GM12878 (cell line): ENCODE measurements at places on chromosomes 6 and 20. TPM values are rescaled to one million over a fixed set of nuclear protein-coding genes. Genes with fewer than 3 reads are reported as not detected.
A peak's percentile ranks its signal among the peaks of the same experiment; 100 is the strongest.

GRCh38 chr6:111269401-111269970, 182.2 kb downstream of the SLC16A10 start:
- no peaks in the 10 kb centered on the region for H3K27me3 ChIP-seq
- H3K27ac ChIP-seq, result no peak overlapping the region
- peaks cover 22% of the 10 kb centered on the region for H3K36me3 ChIP-seq
- DNase-seq, result no peak

DNA sequence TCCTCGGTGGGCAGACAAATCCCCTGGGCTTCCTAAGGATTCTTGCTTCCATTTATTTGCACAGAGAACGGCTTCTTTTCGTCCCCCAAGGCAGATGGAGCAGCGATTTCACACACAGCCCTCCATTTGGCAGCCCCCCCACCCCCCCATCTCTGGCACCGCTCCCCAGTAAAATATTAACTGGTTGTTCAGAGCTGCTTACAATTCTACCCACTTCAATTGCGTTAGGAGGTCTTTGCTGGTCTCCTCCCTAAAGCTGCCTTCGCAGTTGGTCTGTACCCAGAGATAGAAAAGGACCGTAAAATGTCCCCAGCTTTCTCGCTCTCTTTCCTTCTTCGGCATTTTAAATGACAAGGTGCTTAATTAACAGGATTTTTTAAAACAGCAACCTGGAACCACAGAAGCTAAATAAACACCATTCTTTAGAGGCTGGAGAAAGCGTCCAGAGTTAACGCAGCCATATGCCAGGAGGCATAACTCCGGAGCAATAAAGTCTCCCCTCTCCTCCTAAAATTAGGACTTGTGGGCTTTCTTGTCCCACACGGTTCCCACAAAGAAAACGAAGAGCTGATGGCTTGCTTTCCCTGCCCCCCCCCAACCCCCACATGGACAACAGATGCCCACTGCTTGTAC, 1.7 kb upstream of the ZMYND8 start:
- peak overlapping the region; percentile 67; the same call in 1 of the 2 replicates for H3K4me3 ChIP-seq
- H3K36me3 ChIP-seq, result no peaks in the 10 kb centered on the region
- DNase-seq, result no peak
- H3K27me3 ChIP-seq, result no peaks in the 10 kb centered on the region
- H3K27ac ChIP-seq, result peak overlapping the region; percentile 99

DNA sequence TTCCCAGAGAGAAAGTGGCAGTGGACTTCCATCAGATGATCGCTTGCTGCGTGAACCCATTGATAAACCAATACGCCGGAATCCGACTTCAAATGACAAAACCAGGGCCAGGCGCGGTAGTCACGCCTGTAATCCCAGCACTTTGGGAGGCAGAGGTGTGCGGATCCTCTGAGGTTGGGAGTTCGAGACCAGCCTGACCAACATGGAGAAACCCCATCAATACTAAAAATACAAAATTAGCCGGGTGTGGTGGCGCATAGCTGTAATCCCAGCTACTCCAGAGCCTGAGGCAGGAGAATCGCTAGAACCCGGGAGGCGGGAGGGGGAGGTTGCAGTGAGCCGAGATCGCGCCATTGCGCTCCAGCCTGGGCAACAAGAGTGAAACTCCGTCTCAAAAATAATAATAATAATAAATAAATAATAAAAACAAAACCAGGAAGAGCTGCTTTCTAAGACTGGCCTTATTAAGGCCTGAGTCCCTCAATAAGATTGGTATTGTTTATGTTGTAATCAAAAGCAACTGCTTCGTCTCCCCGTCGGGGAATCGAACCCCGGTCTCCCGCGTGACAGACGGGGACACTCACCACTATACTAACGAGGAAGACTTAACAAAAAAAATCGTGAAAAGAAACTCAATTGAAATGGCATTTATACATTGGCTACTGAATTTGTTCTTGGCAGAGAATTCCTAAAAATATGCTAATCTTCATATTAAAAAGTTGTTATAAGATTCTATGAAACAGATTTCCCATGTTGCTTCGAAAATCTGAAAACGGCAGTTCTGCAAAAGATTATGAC, 110.2 kb upstream of the ZNF184 start:
- H3K27me3 ChIP-seq, result no peaks in the 10 kb centered on the region
- H3K4me3 ChIP-seq, result peak overlapping the region; percentile 7; the same call in 1 of the 2 replicates
- no peaks in the 10 kb centered on the region for H3K36me3 ChIP-seq
- DNase-seq, result no peak

GRCh38 chr6:165678429-165678828, 15.4 kb upstream of the PDE10A start:
- DNase-seq, result no peak
- H3K4me3 ChIP-seq, result no peak overlapping the region
- no peaks in the 10 kb centered on the region for H3K36me3 ChIP-seq
- no peak overlapping the region for H3K27ac ChIP-seq
- H3K4me1 ChIP-seq, result no peaks in the 10 kb centered on the region
- no peaks in the 10 kb centered on the region for H3K27me3 ChIP-seq

RBPJL gene
- 0.18 TPM in 1 of 2 replicates, not detected in the other for total RNA-seq

DNA sequence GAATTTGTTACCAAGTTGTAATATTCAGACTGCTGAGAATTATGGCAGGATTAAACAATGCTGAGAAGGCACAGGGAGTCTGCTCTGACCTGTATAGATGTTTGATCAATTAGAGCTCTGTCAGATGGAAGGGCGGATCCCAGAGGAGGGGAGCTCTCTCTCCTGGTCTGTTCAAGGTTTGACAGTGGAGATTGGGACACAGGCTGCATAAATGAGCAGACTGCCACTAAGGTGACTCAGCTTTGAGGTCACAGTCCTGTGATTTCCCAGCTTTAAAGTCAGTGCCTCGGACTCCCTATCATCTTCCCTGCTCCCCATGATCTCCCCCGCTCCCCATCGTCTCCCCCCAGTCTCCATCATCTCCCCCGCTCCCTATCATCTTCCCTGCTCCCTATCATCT, 59.2 kb upstream of the SLC22A23 start:
- no peak overlapping the region for H3K4me3 ChIP-seq
- no peak for DNase-seq
- H3K4me1 ChIP-seq, result no peaks in the 10 kb centered on the region
- H3K27ac ChIP-seq, result no peak overlapping the region

DNA sequence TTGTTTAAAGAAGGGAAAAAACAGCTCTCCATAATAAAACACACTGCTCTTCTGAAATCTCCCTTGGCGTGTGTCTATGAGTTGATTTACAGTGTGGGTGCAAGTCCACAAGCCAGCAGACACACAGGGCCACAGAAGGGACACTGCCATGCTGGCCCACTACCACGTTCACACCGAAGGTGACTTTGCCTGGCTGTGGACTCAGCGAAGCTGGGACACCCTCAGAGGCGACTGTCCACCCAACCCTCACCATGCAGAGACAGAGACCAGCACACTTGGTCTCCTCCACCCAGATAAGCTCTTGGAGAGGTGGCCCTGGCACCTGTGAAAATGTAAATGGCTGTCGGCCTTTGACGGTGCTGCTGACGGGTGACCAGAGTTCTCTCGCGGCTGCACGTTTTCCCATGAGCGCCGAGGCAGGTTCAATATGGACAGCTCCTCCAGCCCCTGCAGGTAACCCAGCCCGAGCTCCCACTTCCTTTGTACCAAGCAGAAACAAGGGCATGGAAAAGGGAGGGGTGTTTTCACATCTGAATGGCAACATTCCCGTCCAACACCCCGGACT, 78.0 kb downstream of the YTHDF1 start:
- H3K27me3 ChIP-seq, result no peaks in the 10 kb centered on the region
- H3K4me3 ChIP-seq, result no peak overlapping the region
- no peaks in the 10 kb centered on the region for H3K4me1 ChIP-seq
- DNase-seq, result no peak

GRCh38 chr20:9974324-9974723, 60.5 kb upstream of the ANKEF1 start:
- H3K27ac ChIP-seq, result no peak overlapping the region
- H3K27me3 ChIP-seq, result no peaks in the 10 kb centered on the region; the same call in 1 of the 2 replicates
- H3K4me1 ChIP-seq, result no peaks in the 10 kb centered on the region
- DNase-seq, result no peak
- H3K4me3 ChIP-seq, result no peak overlapping the region
- H3K36me3 ChIP-seq, result no peaks in the 10 kb centered on the region

DNA sequence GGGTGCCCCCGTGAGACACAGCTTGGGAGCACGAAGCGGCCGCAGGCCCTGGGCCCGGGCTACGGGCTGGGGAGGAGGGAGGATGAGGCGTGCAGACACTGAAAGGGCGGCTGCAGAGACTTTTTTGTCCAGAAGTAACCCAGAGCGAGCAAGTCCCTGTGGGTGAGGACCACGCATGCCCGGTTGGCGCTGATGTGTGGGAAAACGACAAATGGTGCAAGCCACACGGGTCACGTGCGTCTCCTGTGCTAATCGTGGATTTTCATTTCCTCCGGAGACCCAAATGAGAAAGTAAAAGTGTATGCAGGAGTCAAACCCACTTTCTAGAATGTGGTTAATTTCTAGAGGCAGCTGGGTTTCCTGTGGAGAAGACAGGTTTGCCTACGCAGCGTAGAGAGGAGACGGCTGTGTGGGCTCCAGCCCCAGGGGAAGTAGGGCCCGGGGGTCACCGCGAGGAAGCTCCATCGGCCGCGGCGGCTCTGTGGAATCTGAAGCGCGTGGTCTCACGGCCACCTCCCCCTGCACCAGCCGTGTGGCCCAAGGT, 19.0 kb downstream of the DLL1 start:
- H3K36me3 ChIP-seq, result no peaks in the 10 kb centered on the region
- H3K4me3 ChIP-seq, result peak overlapping the region; percentile 61
- H3K27me3 ChIP-seq, result no peaks in the 10 kb centered on the region; the same call in 1 of the 2 replicates
- H3K4me1 ChIP-seq, result peaks cover 13% of the 10 kb centered on the region
- peak; percentile 91 for DNase-seq

LBP gene
- total RNA-seq, result 0.10 and 0.16 TPM in 2 replicates

POU3F2 gene
- not detected in 2 replicates for total RNA-seq

GRCh38 chr6:89984926-89985750, 90.9 kb downstream of the GJA10 start:
- no peak overlapping the region for H3K4me3 ChIP-seq
- H3K27me3 ChIP-seq, result peaks cover 4% of the 10 kb centered on the region
- H3K36me3 ChIP-seq, result no peaks in the 10 kb centered on the region
- DNase-seq, result no peak

RNF39 gene
- not detected in 2 replicates for total RNA-seq

ARHGAP40 gene
- total RNA-seq, result not detected in 2 replicates

DNA sequence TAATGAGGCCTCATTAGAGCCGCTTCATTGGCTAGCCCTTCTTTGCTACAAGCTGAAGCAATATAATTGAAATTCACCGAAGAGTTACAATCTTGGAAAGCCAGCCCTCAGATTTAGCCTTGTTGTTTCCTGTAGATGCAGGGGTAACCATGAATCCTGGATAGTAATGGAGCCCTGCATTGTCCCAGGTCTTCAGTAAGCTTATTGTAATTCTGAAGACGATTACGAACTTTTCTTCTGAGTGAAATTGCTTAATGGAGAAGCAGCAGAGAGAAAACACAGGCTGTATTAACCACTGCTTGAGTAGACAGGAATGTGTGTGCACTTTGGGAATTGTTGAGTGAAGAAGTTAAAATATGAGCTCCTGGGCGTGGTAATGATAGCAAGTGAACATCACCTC, 26.3 kb upstream of the NAA20 start:
- H3K27me3 ChIP-seq, result no peaks in the 10 kb centered on the region
- DNase-seq, result no peak
- H3K4me1 ChIP-seq, result no peaks in the 10 kb centered on the region
- no peaks in the 10 kb centered on the region for H3K36me3 ChIP-seq
- no peak overlapping the region for H3K27ac ChIP-seq

- no peaks in the 10 kb centered on the region for H3K4me1 ChIP-seq
- no peak overlapping the region for H3K27ac ChIP-seq
- H3K36me3 ChIP-seq, result peaks cover 9% of the 10 kb centered on the region; the same call in 1 of the 2 replicates
- H3K27me3 ChIP-seq, result no peaks in the 10 kb centered on the region
These were observed 55.1 kb downstream of the ADNP start for GRCh38 chr20:50876063-50876685.

- no peak overlapping the region for H3K4me3 ChIP-seq
- H3K27ac ChIP-seq, result no peak overlapping the region
- H3K27me3 ChIP-seq, result no peaks in the 10 kb centered on the region
These were observed 243.7 kb upstream of the CHD6 start for GRCh38 chr20:41861772-41862422.

DNA sequence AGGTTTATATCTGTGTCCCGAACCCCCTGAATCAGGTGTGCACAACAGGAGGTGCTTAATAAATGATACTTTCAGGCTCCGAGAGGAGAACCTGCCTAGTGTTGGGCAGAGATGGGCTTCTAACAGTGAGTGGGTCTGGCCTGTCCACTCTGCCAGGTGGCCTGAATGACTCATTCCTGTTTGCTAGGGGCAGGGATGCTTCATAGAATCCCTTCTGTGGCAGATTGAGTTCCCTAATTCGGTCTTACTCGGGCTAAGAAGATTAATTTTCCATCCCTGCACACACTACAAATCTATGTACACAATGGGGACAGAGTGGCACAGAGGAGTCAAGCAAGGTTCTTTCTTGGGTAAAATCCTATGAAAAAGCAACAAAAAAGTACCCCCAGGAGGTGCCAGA, 19.8 kb downstream of the SDC4 start:
- DNase-seq, result no peak
- no peaks in the 10 kb centered on the region for H3K4me1 ChIP-seq
- H3K4me3 ChIP-seq, result no peak overlapping the region

NR2E1 gene
- total RNA-seq, result not detected in 2 replicates

DNA sequence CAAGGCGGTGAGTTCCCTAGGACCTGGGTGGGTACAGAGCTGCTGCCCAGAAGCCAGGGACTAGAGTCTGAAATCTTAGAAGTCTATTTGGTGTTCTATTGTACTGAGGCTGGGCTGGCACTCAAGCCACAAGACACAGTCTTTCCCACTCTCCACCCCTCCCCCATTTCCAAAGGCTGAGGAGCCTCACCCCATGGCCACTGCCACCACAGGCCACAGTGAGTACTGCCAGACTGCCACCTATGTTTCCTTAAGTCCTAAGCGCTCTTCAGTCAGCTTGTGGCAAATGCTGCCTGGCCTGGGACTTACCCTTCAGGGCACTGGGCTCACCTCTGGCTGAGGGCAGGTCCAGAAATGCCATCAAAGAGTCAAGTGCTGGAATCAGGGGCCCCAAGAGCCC, 469.3 kb downstream of the HAO1 start:
- no peak overlapping the region for H3K4me3 ChIP-seq
- H3K27me3 ChIP-seq, result no peaks in the 10 kb centered on the region
- DNase-seq, result no peak

CNR1 gene
- 15.4 TPM in 2 replicates for total RNA-seq

ZNF451 gene
- 37.5 and 38.0 TPM in 2 replicates for total RNA-seq

SSTR4 gene
- not detected in 2 replicates for total RNA-seq

DNA sequence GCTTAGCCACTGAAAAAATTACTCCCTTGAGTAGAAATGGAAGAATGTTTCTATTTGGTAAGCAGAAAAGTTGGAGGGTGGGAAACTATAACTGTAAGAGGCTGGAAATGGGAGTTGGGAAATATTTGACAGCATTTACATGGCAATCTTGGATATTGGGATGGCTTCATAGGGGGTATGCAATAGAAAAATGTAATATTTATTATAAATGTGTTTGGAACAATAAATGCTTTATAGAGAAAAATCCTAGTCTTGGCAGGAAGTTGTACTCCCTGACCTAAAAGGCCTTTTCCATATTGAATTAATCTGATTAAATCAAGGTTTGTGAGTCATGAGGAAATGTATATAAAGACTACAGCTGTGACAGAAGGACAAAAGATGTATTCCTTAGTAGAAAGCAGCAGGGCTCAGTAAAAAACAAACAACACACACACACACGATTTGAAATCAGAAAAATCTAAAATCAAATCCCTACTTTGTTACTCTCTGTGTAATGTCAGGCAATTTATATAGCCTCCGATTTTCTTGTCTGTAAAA, 272.3 kb downstream of the CD109 start:
- no peak overlapping the region for H3K27ac ChIP-seq
- no peaks in the 10 kb centered on the region for H3K36me3 ChIP-seq
- no peaks in the 10 kb centered on the region; the same call in 1 of the 2 replicates for H3K27me3 ChIP-seq
- DNase-seq, result no peak
- H3K4me3 ChIP-seq, result no peak overlapping the region
